ENCODE measurements at places on chromosomes 11 and 22.
A peak's percentile ranks its signal among the peaks of the same experiment; 100 is the strongest.

GRCh38 chr11:116916886-116917285 is 79.5 kb upstream of the APOA1 start:
- DNase-seq: no peak

GRCh38 chr22:36574728-36575127 is 45.8 kb upstream of the EIF3D start:
- DNase-seq: no peak

DNA sequence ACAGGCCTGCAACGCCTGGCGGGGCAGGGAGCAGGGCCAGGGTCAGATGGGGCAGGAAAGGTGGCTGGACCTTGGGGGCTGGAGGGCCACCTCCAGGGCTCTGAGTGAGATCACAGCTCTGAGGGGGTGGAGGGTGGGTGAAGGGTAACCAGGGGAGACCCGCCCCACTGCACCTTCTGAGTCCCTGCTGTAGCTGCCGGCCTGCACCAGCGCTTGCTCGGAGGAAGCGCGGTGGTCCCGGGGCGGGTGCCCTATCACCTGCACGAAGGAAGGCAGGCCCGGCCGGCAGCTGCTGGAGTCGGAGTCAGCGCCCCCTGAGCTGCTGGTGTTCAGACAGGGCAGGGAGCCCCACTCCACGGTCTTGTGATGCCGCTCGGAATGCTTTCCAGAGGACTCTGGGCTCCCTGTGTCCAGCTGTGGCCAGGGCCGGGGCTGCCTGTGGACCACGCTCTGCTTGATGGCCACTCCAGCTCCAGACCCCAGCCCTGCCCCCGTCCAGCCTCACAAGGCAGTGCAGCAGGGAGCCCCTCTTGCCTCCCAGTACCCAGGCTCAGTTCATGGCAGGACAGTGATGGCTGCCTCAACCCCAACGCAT is 3.8 kb downstream of the LMNTD2 start:
- DNase-seq: no peak

DNA sequence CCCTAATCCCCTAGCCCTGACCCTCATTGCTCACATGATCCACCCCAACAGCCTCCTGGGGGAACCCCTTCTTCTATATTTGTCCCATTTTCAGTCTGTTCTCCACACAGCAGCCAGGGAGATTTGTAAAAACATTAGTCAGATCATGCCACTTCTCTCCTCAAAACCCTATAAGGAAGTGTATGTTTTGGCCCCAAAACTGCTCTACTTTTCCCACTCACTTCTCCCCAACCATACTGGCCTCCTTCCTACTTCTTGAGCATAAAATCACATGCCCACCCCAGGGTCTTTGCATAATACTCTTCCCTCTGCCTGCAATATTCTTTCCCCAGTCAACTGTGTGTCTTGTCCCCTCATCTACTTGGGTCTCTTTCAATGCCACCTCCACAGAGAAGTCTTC is 4.7 kb upstream of the SLC22A12 start:
- no peak for DNase-seq

DNA sequence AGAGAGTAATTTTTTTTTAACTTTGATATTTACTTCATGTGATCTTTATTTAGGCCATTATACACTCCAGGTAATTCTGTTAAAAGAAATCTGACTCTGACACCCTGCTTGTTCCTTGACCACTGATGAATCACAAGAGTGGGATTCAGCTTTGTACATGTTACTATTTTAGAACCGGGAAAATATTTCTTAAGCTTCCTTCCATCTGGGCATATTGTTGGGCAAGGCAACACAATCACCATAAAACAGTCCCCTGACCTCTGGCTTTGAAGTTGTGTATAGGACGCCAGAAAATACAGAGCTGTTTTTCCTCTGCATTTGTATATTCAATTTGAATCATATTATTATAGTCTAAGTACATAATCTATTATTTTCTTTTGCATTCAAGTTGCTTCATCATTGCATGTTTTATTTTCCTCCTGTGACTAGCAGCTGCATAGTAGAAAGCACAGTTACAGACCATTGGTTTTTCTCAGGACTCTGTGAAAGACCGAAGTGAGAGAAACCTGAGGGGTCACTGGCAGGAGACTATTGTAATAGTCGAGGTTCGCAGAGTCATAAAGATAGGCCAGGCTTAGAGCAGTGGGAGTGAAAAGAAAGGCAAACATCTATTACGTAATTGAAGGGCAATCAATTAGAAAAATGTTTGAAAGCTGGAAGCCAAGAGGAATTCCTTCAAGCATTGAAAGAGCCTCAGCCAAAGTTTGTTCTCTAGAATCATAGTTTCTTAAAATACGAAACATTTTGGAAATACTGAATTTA is 51.8 kb upstream of the SLC36A4 start:
- DNase-seq: no peak

- no peak for DNase-seq
Observed at GRCh38 chr11:118896472-118896913, 12.8 kb downstream of the CXCR5 start.

- no peak for DNase-seq
Observed at GRCh38 chr11:118956847-118957469, 860 bp downstream of the UPK2 start.

GRCh38 chr11:100512475-100512874 is 174.6 kb upstream of the ARHGAP42 start:
- DNase-seq: no peak

DNA sequence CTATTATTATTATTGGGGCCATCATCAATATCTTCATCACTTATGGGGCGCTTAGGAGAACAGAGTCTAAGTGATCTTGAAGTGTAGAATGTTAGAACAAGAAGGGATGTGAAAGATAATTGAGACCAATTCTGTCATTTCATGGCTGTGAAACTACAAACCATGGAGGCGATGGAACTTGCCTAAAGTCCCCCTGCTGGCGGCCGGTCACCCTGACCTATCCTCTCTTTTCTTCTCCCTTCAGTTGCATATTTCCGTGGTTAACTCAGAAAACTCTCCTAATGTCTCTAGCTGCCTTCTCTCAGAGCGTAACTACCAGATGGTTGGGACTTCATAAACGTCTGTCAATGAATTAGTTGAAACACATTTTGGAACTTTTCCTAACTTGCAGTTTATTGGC is 6.6 kb upstream of the OR4B1 start:
- DNase-seq: no peak

DNA sequence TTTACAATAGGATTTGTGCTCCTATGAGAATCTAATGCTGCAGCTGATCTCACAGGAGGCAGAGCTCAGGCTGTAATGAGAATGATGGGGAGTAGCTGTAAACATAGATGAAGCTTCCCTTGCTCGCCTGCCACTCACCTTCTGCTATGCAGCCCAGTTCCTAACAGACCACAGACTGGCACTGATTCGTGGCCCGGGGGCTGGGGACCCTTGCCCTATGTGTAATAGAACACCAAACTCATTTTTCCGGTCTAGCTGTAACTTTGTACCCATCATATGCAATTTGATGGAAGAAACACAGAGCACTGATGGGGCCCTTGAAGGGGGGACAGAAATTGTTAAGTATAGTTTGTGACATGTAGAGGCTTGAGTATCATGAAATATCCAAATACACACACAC is 79.6 kb upstream of the OR5AK2 start:
- DNase-seq: no peak

GRCh38 chr22:38078046-38078840 is 5.7 kb downstream of the SLC16A8 start:
- DNase-seq: no peak

DNA sequence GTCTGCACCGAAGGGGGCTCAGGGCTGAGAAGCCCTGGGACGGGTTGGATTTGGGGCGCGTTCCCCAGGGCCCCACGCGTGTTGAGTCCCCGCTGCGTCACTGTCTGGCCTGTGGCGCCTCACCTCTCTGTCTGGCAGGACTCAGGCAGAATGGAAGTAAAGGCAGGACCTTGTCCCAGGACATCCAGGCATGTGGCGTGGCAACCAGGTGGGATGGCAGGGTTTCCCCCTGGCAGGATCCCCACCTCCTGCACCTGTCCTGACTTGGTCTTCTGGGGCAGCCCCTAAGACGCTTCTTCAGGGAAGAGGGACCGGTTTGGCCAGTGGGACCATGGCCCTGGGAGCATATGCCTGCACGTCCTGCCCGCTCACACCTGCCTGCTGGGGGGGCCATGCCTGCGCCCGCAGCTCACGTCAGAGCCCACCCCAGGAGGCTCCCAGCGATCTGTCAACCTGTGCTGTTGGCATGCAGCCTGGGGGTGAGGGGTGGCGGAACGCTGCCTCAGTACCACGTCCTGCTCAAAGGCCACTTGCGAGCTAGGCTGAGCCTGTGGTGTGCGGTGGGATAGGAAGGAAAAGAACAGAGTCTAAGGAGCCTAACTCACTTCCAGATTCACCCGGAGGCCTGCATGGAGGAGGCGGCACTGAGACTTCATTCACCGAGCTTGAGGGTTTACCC is 72.7 kb downstream of the KCNQ1 start:
- no peak for DNase-seq

GRCh38 chr11:21933095-21933494 is 259.8 kb upstream of the ANO5 start:
- DNase-seq: no peak

- no peak for DNase-seq
Observed at GRCh38 chr22:46710806-46711205, 27.2 kb downstream of the CERK start.

DNA sequence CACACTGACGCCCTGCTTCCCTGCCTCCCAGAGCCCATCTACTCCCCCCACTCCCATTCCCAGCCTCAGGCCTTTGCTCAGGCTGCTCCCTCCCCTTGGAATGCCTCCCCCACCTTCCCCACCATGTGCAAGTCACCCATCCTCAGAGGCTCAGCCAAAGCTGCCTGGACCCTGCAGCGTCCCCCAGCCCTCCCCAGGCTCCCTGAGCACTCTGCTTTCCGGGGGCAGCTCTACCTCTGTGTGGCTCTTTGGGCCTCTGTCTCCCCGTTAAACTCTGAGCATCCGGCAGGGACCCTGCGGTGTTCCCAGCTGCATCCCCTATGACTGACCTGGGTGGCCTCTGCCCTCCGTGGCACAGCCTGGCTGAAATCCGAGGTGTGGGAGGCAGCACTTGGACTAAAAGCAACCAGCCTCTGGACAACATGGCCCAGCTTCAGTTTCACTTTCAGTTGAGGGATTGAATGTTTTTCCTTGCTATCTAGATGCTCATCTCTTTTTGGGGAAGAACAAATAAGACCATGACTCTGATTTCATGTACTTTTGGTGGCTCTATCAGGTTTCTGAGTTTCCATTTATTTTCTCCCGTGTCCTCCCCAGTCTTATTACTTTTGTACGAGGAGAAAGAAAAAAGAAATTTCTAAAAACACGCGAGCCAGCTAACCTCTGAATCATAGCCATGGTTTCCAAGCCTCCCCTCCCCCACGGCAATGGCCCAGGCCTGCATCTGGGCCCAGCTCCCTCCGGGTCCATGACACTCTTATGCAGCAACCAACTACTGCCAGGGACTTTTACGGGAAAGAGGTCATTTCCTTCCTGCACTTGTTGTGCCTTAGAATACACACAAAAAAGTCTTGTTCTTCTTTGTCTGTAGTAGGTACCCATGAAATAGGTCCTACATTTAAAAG is 3.8 kb downstream of the APOL3 start:
- DNase-seq: peak; percentile 65

DNA sequence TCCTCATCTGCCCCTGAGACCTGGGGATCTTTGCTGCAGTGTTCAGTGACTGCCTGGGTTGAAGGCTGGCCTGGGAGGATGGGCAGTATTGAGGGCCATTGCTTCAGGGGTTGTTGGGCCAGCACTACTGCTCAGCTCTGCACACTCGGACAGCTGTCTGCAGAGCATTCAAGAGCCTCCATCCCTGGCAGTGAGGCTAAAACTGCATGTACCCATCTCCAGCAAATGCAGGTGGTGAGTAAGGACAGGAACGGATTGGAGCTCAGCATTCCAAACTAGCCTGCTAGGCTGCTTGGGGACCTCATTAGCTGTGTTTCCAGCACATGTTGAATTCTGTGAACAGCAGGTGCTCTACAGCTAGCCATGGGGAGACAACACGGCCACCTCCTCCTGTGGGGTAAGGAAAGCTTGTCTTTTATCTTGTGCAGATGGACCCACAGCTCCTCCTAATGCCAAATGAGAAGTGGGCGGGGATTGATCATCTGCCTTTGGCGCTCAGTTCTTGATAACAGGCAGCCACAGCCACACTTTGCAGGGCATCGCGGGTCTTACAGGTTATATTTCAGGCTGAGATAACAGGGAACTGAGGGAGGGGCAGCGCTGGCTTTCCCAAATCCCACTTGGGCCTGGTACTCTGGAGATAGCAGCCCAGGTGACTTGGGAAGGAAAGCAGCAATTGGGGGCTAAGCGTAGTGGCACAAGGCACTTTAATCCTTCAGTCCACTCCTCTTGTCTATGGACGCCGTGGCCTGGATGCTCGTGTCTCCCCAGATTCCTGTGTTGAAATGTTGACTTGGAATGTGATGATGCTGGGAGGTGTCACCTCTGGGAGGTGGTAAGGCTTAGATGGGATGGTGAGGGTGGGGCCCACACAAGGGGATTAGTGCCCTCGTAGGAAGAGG is 254.5 kb upstream of the B3GAT1 start:
- DNase-seq: peak; percentile 7

- no peak for DNase-seq
Observed at GRCh38 chr11:67252831-67253239, 13.4 kb upstream of the GRK2 start.

- DNase-seq: no peak
Observed at GRCh38 chr11:87038235-87038977, 672 bp downstream of the TMEM135 start.

DNA sequence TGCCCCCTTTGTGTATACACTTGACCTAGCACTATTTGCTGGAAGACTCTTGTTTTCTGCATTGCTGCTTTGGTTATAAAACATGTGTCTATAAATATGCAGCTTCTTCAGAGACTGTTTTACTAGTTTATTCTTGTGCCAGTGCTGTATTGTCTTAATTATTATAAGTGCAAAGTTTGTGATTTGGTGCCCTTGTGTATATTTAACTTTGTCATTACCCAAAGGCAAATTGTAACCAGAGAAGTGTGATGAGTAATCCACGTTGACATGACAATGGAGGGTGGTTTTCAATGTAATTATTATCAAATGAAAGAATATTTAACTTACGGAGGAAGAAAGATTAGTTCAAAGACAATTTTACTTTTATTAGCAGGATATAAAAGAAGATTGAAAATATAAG is 75.0 kb upstream of the PRODH start:
- DNase-seq: no peak

- DNase-seq: no peak
Observed at GRCh38 chr11:96051820-96052219, 127.9 kb upstream of the MTMR2 start.

- DNase-seq: no peak
Observed at GRCh38 chr11:36475192-36475591, 34.9 kb downstream of the TRAF6 start.

- DNase-seq: no peak
Observed at GRCh38 chr22:24030186-24030702, 19.1 kb downstream of the CABIN1 start.

GRCh38 chr11:86143087-86144030 is 74.5 kb upstream of the PICALM start:
- no peak for DNase-seq

DNA sequence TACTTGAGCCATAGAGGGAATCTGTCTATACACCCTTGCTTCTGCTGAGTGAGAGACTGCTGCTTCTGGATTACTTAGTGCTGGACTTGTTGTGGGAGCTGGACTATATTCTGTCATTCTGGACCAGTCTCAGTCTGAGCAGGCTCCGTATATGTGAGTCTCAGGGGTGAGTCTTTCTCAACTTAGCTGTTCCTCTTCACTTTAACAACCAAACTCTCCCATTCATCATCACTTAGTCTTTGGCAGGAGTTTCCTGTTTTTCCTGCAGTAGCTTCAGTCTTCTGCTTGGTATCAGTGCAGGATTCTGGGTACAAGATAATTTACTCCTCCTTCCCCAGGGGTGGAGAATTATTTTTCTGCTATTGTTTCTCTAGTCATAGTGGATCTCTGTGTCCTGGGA is 779.5 kb downstream of the METTL15 start:
- DNase-seq: no peak
